ENCODE measurements at places on chromosomes 3 and 15.

GRCh38 chr3:142523921-142524566 is 54.5 kb downstream of the ATR start:
- DNase-seq = no peak

GRCh38 chr3:139687431-139687830 is 9.7 kb upstream of the NMNAT3 start:
- no peak for DNase-seq

- DNase-seq = no peak
These were observed 621.4 kb upstream of the ALCAM start for GRCh38 chr3:104745313-104745712.

- DNase-seq = no peak
These were observed 120.7 kb upstream of the TOPAZ1 start for GRCh38 chr3:44120721-44121582.

GRCh38 chr3:30666572-30667279 is 60.3 kb downstream of the TGFBR2 start:
- DNase-seq = no peak

- DNase-seq = no peak
These were observed 420.6 kb downstream of the SHQ1 start for GRCh38 chr3:72427624-72428023.

Measured in left renal pelvis (tissue), 4 donors.